Central memory CD4-positive, alpha-beta T cell (primary cell): ENCODE measurements at places on chromosomes 4 and X.

DNA sequence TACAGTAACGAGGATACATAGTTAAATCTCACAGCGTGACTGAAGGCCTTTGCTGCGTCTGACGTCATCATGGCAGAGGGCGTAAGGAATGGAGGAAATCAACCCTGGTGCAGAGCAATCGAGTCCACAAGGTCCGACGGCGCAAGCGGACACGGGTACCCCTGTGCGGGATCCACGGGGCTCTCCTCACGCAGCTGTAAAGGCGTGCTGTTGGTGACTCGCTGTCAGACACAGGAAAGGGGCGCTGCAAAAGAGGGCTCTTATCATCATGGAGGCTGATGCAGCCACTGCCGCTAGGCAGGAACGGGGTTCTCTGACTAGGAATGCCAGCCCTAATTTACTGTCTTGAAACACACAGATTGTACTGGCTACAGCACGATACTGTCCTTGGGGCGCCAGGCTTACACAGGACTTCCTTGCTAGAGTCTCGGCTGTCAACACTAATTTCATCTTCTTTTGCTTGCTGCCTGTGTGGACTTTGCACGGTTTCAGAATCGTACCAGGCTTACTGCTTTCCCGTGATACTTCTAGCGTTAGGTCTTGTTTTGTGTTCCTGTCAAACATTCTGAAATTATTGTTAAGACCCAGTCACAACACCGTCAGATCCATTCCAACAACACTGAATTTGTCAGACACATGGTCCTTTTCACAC is 13.6 kb downstream of the RNF212 start:
- DNase-seq, result no peak

DNA sequence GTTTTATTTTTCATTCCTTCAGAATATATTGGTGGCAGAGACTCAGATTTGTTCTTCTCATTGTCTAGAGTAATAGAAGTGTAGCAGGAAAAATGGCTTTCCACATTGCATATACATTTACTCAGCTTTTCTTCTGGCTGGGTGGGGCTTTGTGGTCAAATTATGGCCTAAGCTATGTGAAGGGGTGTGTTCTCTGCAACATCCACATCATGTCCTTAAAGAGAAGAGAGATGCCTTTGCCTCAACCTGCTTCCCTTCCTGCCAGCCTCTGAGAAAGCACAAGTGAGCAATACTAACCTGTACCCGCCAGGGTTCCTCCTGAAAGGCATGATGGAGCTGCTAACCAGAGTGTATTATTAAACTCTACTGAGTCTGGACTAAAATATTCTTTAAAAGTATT is 695.6 kb upstream of the FAM241A start:
- DNase-seq, result no peak

DNA sequence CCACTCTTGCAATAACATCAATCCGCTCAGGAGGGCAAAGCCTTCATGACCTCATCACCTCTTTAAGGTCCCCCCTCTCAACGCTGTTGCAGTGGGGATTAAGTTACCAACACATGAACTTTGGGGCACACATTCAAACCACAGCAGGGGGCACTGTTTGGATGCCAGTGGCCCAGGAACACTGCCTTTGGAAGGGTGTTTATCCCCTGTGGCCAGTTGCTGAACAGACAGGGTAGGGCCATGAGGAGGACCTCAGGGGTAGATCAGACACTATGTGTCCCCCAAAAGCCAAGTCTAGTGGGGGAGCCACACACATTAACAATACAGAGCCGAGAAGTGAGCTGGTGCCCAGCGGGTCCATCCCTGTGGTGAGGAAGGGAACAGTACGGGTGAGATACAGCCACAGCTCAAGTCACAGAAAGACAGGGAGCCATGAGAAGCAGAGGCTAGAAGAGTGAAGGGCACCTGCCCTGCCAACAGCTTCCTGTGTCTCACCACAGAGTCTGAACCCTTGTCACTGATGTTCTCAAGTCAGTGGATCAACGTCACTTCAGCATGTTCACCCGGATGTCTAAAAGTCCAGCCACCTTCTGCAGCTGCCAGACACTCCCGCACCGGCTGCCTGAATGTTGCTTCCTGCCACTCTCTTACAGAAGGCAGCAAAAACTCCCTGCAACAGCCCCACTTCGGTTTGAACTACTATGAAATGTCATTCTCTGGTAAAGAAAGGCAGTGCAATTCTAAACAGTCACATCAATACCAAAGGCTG is 19.9 kb upstream of the MXD4 start:
- peak; percentile 95 for DNase-seq

DNA sequence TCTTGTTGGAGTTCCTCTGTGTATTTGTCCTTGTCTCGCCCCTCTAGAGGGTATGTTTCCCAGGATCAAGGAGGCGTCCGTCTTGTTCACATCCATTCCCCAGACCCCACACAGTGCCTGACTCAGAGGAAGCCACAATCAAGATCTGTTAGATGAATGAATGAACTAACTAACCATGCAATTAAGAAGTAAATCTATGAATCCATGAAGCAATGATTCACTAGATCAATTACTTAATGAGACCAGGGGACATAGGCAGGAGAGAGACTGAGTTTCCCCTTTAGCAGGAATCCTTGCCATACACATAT is 11.9 kb downstream of the BLOC1S4 start:
- DNase-seq, result no peak

DNA sequence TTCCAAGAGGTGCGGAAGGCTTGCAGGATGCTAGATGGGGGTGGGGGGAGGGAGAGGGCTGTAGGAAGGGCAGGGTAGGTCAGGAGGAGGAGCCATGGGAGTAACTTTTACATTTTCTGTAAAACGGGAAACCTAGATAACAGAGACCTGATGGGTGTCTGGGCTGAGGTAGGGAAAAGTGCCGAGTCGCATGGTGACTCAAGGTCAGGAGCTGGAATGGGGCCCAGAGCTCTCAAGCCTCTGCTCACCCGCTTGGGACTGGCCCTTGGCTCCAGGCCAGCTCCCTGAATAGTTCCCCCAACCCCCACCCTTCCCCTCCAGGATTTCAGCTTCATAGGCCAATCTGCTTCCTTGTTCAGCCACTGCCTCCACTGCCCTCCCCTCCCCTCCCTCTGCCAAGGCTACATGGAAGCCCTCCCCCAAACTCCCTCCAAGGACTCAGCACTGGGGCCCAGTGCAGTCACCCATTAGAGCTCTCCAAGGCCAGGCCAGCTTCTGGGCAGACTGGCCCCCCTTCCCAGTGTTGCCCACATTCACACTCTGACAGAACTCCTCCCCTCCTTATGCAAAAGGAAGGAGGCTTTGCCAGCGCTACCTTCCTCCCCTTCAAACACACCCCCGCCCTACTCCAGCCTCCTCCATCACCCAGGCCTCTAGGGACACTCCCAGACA is 43.6 kb downstream of the TSC22D3 start:
- no peak for DNase-seq

- no peak for DNase-seq
These were observed 86.0 kb downstream of the FAT4 start for GRCh38 chr4:125400756-125401155.

- no peak for DNase-seq
These were observed 223.1 kb upstream of the SLIT2 start for GRCh38 chr4:20028645-20029044.

DNA sequence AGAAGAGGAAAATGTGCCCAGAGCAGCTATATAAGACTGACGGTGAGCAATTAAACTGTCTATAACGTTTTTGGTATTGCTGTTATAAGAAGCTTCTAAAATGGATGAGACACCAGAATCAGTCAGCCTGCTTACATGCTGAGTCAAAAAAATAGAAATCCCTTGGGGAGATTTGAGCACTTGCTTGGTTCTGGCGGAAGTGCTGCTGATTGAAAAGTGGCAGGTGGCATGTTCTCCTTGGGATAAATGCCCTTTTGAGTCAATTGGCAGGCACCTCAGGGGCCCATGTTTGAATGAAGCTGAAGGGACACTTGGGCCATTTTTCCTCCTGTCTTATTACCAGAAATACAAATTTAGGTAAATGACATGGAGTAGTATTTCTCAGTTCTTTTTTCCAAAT is 148.7 kb downstream of the PTCHD1 start:
- no peak for DNase-seq

- DNase-seq, result no peak
These were observed at the start of gene NPFFR2 for GRCh38 chr4:72031868-72032608. TSS of gene NPFFR2 (plus strand) at chr4:72032000. CDS start at chr4:72128592, 96,592 bp downstream.

- DNase-seq, result no peak
These were observed 449.8 kb downstream of the C4orf33 start for GRCh38 chr4:129545599-129546278.

GRCh38 chr4:77196866-77197265 is 39.9 kb downstream of the CCNG2 start:
- no peak for DNase-seq

- no peak for DNase-seq
These were observed 38.5 kb upstream of the STPG2 start for GRCh38 chr4:98181809-98182208.

- DNase-seq, result no peak
These were observed 30.2 kb downstream of the PNMA6A start for GRCh38 chrX:153102418-153102817.

GRCh38 chrX:112643721-112644120 is 36.0 kb downstream of the LHFPL1 start:
- no peak for DNase-seq

DNA sequence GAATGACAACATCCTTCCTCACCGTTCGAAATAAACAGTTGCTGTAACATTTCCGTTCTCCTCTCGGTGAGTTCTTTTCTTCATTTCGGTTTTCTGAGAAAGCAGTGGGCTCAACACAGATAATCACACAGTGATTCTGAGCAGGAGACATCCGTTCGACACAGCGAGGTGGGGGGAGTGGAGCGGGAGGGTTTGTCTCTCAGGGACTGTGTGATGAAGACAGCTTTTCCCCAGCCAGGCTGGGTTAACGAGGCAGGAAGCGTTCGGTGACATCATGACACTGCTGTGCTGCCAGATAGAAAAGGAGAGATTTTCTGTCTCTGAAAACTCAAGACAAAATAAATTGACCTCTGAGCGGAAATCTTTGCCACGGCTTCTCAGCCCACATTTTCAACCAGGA is 119.3 kb downstream of the CRLF2 start:
- peak; percentile 12 for DNase-seq

GRCh38 chr4:139603576-139604410 is 47.8 kb upstream of the SETD7 start:
- DNase-seq, result peak; percentile 22

DNA sequence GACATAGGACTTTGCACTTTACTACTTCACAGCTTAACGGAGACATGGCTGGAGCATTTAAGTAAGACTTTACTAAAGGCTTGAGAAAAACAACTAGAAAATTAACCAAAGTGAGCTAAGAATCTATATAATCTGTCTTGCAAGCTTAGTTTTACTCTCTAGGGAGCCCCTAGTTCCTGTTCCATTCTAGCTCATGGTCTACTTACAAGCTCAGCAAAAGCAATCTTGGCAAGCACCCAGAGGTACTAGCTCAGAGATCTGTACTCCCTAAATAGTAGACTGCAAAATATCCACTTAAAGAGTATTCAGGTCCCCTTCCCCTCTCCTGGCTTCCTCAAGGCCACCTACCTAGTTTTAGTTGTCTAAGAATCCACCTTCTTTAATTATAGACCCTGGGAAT is 469.0 kb downstream of the IDS start:
- no peak for DNase-seq

DNA sequence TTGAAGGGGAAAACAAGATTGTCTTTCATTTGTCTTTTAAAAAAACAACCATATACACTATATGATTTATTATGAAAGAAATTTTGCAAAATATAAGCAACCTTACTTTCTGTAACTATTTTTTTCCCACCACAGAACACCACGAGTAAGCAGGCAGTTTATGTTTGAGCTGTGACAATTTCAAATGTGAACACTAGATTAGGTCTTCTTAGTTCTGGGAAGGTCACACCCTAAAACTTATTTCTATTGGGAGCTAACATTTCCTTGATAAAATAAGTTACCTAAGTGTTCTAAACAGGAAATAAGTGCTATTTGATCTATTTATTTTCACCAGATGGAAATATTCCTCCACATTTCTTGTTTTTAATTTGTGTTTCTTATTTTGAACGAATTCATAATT is 50.6 kb downstream of the PCDH7 start:
- DNase-seq, result no peak

DNA sequence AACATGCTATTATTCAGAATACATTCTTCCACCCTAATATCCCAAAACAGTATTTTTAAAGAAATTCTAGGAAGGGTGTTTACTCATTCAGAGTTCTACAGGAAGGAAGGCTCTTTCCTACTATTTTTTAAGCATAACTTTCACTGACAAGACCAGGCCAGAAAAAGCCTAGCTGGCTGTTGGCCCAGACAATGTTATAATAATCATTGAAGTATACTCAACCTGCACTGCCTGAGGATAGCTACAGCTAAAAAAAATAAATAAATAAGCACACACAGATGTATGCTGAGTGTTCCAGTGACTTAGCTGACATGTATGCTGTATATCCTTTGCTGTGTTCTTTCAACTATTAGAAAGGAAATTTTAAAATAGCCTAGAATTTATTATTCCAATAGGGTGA is 145.8 kb upstream of the SPRY1 start:
- no peak for DNase-seq

GRCh38 chrX:102845020-102845419 is 92.1 kb upstream of the RAB40AL start:
- DNase-seq, result no peak

DNA sequence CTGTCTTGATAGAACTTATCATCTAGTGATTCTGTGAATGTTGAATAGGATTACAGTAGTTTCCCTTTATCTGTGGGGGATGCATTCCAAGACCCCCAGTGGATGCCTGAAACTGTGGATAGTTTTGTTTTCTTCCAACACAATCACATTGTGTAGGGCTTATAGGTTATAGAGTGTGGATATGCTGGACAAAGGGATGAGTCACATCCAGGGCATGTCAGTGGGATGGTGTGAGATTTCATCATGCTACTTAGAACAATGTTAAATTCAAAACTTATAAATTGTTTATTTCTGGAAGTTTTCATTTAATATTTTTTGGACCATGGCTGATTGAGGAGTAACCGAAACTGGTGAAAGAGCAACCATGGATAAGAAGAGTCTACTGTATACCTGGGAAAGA is 432.3 kb upstream of the ATOH1 start:
- DNase-seq, result no peak

DNA sequence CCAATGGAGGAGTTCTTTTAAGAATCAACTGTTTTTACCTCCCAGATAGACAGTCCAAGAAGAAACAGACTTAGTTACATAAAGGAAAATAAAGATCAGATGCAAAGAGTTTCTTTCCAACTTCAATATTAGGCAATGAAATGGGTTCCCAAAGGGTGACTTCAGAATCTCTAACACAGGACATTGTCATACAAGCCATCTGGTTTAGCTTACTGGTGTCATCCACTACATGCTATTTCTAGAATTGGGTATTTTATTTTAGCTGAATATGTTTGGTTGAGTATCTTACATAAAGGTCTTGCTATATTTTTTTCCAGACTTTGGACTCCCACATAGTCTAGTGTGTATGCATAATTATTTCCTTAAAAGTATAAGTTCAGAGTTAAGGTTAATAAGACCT is 162.1 kb upstream of the SLC7A11 start:
- no peak for DNase-seq

- DNase-seq, result no peak
These were observed 96.3 kb upstream of the MSX1 start for GRCh38 chr4:4762909-4763821.

DNA sequence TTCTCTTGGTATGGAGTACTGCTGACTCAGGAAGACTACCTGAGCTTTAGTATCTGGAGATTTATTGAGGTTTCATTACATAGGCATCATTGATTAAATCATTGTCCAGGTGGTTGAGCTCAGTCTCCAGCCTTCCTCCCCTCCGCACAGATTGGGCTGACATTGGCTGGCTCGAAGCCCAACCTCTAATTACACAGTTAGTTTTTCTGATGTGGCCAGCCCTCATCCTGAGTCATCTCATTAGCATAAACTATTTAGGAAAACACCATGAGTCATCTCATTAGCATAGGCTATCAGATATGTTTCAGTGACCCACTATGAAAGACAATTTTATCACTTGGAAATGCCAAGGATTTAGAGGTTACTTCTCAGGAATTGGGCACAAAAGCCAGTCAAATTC is 93.9 kb upstream of the ANKRD50 start:
- no peak for DNase-seq
